ENCODE measurements at places on chromosomes 3 and 15.

DNA sequence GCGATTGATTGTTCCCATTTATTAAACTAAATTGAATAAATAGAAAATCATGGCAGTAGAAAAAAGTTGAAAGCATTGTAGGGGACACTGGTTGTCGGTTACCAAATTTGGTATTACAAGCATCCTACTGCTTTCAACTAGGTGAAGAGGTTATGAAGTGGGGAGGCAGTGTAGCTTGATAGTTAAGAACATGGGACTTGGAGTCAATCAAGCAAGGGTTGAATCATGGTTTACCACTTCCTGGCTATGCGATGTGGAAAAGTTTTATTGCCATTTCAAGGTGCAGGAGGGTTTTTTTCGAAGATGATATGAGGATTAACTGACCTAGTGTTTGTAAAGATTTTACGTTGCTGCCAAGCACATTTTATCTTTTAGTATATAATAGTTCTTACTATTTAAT, 318.2 kb upstream of the KCNH8 start:
- DNase-seq = no peak

- no peak for DNase-seq
Observed at GRCh38 chr15:71800835-71801745, 9.3 kb upstream of the NR2E3 start.

- no peak for DNase-seq
Observed at GRCh38 chr3:196621611-196622010, 17.9 kb upstream of the NRROS start.

- DNase-seq = no peak
Observed at GRCh38 chr3:126646674-126647073, 8.2 kb downstream of the TXNRD3 start.

DNA sequence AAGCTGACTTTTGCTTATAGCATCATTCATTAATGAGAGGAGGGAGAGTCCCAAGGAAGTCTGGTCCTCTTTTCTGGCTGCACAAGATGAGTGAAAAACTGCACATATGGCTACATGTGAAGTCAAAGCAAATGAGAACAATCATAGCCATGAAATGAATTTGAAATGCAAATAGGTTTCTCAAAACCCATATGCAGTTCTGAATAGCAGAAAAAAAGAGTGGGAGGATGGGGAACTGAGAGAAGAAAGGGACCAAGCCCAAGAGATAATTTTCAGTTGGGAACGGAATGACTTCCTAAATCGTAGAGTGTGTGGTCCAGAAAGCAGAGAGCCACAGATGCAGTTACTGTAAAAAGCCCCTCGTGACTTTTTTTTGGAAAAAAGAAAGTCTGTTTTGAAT, 66.3 kb downstream of the GTPBP8 start:
- peak; percentile 8 for DNase-seq

DNA sequence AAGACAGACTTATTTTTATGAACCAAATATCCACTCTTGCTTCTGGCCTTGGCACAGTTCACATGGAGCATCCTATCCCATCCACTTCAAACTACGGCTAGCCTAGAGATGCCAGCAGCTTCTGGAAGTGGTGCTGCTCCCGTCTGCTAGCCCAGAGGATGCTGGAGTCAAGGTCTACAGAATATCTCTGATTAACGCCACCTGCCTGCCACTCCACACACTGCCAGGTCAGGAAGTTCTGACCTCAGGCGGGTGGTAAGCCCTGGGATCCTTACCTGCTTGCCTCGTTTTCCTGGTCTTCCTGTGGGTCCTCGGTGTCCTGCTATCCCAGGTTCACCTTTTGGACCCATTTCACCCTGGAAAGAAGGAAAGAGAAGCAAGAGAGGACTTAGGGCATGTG, 42.9 kb downstream of the EAF1 start:
- DNase-seq = no peak

GRCh38 chr3:63032881-63033280, 157.7 kb upstream of the CADPS start:
- no peak for DNase-seq

DNA sequence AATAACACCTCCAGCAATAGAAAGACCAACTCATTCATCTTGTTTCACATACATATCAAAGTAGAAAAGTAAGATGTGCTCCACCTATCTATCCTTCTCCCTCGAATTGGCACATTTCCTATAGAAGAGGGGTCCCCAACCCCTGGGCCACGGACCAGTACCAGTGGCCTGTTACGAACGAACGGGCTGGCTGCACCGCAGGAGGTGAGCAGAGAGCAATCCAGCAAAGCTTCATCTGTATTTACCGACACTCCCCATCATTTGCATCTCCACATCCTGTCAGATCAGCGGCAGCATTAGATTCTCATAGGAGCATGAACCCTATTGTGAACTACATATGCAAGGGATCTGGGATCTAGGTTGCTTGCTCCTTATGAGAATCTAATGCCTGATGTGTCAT, 95.0 kb upstream of the CGNL1 start:
- DNase-seq = no peak

- DNase-seq = no peak
Observed at GRCh38 chr3:158267015-158267414, 157.1 kb downstream of the RSRC1 start.

- no peak for DNase-seq
Observed at GRCh38 chr3:32975891-32976595, 24.6 kb downstream of the CCR4 start.

DNA sequence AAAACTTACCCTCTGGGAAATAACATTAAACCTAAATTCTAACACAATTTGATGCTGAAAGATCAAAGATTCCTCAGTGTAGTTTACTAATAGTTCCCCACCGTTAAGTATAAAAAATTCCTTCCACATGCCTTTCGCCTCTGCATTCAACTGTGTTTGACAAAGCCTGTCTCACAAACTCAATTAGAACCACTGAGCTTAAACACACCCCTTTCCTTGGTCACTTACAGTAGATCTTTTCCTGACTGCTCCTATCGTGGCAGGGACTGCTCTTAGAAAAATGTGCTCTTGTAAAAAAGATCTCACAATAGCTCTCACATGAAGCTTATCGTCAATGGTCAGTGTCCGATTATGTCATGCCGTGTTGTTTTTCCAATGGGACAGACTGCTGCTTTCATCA, 8.9 kb upstream of the KBTBD8 start:
- no peak for DNase-seq

DNA sequence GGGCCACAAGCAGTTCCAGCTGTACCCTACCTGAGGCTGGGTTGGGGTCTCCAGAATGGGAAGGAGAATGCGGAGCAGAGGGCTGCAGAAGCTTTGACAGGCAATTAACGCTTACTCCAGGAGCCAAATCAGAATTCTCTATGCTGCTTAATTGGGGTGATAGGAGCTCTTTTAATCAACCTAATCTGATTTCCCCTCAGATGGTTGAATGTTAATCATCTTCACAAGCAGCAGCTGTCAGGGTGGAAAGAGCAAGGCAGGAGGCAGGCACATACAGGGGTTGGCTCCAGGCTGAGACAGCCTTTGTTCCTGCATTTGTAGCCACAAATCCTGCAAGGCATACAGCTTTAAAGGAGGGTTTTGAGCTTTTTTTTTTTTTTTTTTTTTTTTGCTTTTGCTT, 2.6 kb downstream of the CILP start:
- no peak for DNase-seq

DNA sequence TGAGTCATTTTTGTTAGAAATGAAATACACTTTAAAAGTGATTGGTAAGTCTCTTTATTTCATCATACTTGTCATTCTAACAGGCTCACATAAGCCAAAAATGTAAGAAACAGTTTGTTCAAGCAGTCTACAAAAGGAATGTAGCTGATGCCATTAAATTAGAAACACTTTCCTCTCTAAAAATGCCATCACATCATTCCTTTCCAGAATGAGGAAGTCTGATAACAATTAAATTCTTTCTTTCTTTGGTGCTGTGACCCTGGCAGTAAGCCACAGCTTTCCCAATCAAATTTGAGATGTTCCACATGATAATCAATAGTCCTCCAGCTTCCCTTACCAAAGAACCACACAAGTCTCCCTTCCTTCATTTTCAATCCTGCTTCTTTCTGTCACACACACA, 9.4 kb upstream of the P2RY1 start:
- DNase-seq = no peak

- no peak for DNase-seq
Observed at GRCh38 chr3:16838561-16838960, 46.2 kb upstream of the PLCL2 start.

DNA sequence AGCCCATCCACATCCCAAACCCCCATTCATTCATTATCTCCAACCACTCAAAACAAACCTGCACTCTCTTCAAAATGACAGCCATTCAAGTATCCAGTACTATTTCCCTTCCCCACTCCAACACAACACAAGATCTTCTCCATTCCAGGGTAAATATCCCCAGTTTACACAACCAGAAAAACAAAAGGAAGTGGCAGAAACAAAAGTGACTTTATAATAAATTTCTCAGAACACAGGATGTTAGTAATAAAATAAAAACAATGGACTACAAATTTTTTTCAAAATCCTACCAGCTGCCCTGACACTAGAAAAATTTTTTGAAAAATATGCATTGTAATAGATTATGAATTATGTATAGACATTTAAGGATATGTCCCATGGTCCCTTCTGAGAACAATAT, 14.2 kb downstream of the CPA3 start:
- DNase-seq = no peak

DNA sequence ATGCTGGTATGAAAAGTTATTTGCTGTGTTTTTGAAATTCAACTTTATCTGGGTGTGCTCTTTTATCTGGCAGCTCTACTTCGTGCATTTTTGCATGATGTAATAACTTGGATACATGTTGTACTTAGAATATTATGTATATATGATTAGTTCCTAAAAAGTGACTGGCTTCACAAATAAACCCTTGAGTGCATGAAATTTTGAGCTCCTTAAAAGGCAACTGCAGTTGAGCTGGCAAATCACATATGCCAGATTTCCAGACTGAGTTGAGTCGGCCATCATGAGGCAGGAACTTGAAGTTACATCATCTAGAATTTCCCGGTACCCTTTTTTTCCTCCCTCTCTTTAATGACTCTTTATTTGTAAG, 162.5 kb downstream of the FNDC3B start:
- DNase-seq = no peak

DNA sequence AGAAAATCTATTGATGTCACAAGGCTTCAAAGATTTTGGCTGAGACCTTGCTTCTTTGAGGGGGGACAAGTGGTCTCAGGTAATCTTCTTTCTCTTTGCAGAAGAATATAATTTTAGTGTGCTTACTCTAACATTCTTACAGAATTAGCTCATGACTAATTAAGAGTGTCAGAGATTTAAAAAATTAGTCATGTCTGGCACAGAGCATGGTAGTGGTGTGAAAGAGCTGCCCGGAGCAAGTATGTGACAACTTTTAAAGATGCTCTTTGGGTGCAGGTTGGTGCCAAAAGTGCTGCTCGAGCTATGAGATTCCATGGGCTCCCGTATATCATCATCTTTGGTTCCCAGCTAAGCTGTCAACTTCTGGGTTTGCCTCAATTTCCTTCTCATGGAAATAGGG, 31.1 kb downstream of the CYP19A1 start:
- no peak for DNase-seq

- DNase-seq = no peak
Observed at GRCh38 chr3:107662586-107662985, 139.8 kb downstream of the BBX start.

DNA sequence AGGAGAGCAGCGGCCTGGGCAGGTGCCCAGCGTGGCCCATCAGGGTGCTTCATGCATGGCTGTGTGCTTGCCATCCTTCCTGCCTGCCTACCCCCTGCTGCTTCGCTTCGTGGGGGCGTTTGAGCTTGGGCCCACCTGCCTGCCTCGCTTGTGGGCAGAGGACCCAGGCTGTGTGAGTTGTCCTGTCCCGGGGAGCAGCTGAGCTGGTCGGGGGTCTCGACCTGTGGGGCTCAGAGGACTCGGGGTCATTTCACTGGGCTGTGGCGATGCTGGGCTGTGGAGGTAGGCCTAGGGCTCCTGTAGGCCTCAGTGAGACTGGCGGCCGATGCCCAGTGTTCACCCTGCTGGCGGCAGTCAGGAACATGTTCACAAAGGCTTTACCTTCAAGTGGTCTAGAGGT, 12.1 kb upstream of the STAB1 start:
- no peak for DNase-seq

- no peak for DNase-seq
Observed at GRCh38 chr3:134797057-134797740, 2.1 kb downstream of the EPHB1 start.

- DNase-seq = no peak
Observed at GRCh38 chr3:171351676-171352075, 108.5 kb downstream of the TNIK start.

DNA sequence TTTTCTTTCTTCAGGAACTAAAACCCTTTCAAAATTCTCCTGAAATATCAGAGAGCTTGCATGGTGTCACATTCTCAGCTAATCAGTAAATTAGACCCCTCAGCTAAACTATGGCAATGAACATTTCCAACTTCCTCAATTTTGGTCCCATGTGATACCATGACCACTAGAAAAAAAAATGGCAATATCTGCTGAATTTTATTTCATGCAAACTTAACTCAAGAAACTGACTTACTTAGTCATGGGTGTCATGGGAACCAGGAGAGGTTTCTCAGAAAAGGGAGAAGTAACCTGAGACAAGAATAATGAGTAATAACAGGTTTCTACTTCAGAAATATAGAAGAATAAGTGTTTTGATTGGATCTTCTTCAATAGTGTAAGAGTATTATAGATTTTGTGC, 784.6 kb upstream of the ALCAM start:
- no peak for DNase-seq

DNA sequence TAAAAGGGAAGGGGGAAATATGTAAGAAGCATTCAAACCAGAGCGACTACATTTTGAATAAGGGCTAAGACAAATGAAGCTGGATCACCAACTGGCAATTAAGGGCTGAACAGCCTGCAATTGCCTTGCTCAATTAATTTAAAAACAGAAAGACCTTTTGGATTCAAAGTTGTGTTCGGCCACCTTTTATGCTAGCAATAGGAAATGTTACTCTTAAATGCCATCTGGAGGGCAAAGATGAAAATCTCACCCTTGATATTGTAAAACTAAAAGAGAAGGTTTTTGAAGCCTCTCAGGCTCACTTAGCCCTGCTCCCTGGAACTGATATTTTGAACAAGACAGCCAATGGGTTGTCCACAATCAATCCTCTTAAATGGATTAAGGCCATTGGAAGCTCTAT, 44.2 kb downstream of the ACAD9 start:
- no peak for DNase-seq

- no peak for DNase-seq
Observed at GRCh38 chr3:66933233-66933632, 64.9 kb upstream of the KBTBD8 start.

- DNase-seq = no peak
Observed at GRCh38 chr3:38115645-38116427, 21.1 kb downstream of the ACAA1 start.

DNA sequence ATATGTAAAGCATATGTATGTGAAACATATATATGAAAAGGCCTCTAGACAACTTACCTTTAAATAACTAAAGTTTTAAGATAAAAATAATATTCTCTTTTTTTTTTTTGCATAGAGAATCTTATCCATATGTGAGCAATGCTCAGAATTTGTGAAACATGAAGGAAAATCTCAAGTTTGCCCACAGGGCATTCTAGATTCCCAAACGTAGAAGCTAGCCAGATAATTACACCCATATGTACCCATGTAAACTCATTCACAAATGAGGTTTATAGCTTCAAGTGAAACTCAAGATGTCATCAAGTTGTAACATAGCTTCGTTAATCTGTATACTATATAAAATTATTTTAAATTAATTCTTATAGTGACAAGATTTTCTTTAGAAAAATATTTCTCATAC, 537.3 kb upstream of the NR2F2 start:
- no peak for DNase-seq
